ENCODE measurements at places on chromosomes 3 and 15.
A peak's percentile ranks its signal among the peaks of the same experiment; 100 is the strongest.

- DNase-seq, result peak; percentile 44
Measured at GRCh38 chr3:36729204-36730056, 34.9 kb downstream of the DCLK3 start.

- DNase-seq, result no peak
Measured at GRCh38 chr15:75321711-75322110, 14.2 kb upstream of the COMMD4 start.

DNA sequence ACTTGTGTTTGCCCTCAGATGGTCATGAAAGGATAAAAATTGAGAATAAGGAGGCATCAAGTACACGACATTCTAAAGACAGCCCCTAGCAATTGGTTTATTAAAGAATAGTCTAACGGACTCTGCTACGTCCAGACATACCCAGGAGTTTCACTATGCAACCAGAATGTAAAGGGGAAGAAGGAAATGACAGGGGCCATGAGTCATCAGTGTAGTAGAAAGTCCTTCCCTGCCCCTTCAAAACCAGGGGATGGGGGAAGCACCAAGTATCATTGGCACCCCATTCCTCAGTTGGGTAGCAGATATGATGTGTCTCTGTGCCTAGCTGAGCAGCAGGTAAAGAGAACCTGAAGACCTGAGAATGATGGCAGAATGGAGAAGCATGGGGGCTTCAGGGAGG, 367.4 kb downstream of the IL20RB start:
- no peak for DNase-seq

DNA sequence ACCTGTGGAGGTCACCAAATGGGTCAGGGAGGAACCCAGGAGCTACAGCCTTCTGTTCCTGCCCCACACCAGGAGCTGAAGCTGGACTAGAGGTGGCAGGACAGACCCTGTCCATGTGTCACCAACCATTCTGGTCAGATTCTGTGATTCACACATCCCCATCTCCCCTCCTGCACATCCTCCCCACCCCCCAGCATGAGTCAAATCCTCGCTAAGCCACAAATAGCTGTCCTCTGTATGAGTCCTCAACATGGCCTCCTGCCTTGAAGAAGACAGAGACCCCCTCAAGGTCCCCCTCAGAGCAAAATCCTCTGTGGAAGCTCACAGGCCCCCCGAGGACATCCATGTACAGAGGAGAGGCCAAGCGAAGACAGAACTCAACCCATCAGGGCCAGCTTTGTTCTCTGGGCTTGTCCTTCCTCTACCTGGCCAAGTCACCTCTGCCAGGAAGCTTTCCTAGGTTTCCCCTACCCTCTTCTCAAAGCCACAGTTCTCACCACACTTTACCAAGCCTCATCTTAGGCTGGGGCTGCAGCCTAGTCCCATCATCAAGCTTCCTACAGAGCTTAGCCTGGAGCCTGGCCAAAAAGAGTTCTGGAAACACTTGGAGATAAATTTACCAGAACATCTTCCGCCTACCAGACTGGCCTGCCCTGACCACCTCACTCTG, 17.1 kb downstream of the CACNA2D2 start:
- DNase-seq, result no peak

- no peak for DNase-seq
Measured at GRCh38 chr3:55445551-55445950, 41.6 kb downstream of the WNT5A start.

GRCh38 chr3:187006864-187007630, 76.7 kb downstream of the ST6GAL1 start:
- no peak for DNase-seq
